ENCODE measurements at places on chromosomes 1 and 21. TPM values are rescaled to one million over a fixed set of nuclear protein-coding genes. Genes with fewer than 3 reads are reported as not detected.

The ZFP69 gene
- 2.8 TPM for total RNA-seq

The DCST1 gene
- not detected for total RNA-seq

The KCNK2 gene
- not detected for total RNA-seq

The ESRRG gene
- not detected for total RNA-seq

The AMY1A gene
- not detected for total RNA-seq

The NCAM2 gene
- 0.40 TPM for total RNA-seq

The GBP5 gene
- 0.20 TPM for total RNA-seq

The HCN3 gene
- total RNA-seq: 0.53 TPM

The CLDN17 gene
- not detected for total RNA-seq

The OR2T1 gene
- total RNA-seq: not detected

The SPRR1A gene
- not detected for total RNA-seq

The TRIM17 gene
- total RNA-seq: not detected

The BTBD19 gene
- 6.6 TPM for total RNA-seq

The TMEM125 gene
- total RNA-seq: not detected

Data from pulmonary artery endothelial cell (primary cell).